Anterior cingulate cortex (tissue), 58 donors: ENCODE measurements at places on chromosomes 1 and 21.

DNA sequence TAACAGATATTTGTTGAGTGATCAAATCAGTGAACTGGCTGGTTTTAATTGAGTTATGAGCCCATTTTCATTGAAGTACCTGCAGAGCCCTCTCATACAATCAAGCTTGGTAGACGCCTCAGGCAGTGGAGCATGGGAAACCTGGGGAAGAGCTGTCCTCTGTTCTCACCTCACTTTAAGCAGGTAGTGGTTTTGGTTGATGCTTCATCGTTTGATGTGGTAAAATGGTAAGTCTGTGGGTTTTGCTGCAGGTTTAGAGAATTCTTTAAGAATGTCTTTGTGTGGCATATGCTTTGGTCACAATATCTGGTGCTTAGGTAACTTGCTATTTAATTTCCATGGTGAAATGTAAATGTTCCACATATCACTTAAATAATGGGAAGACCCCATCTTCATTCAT lies 10.0 kb downstream of the LAMC1 start:
- no peak for DNase-seq

GRCh38 chr1:1049318-1050165 lies 24.6 kb downstream of the RNF223 start:
- no peak for DNase-seq

DNA sequence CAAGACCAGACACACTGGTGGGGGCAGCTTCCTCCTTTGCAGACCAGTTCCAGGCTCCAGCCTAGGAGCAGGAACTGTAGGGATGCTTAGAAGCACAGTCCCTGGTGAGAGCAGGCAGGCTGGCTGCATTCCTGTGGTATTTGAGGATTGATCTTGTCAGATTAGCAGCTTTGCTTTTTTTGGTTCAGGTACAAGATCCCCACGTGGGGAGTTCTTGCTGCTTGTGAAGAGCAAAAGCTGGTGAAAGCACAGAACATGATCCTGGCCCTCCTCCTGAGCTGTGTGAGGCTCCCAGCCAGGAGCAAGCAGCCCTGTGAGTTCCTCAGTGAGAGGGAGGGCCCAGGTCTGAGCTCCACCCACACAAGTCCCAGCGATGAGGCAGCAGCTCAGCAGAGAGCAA lies 75.3 kb upstream of the ARTN start:
- peak; percentile 60 for DNase-seq

DNA sequence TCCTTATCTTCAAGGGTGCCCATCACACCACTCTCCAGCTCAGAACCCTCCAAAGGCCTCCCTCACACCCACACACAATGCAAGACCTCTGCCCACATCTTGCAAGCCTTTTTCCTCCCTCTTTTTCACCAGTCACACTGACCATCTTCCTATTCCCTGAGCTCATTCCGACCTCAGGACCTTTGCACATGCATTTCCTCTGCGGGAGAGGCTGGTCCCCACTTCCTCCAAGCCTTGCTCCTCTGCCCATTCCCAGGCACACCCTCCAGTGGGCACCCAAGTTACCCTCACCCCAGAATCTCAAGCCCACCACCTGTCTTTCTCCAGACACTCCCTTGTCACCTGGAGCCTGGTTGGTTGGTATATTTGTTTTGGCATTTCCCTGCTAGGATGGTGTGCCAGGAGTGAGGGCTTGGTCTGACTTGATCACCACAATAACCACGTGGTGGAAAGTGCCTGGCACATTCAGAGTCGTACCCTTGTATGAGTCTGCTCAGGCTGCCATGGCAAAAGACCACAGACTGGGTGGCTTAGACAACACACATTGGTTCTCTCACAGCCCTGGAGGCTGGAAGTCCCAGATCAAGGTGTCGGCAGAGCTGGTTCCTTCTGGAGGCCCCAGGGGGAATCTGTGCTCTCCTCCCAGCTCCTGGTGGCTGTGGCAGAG lies 13.2 kb downstream of the MX2 start:
- no peak for DNase-seq
